Tongue (tissue), 3 donors: ENCODE measurements at places on chromosomes 6 and 20. TPM values are rescaled to one million over a fixed set of nuclear protein-coding genes. Genes with fewer than 3 reads are reported as not detected.

- no peak for DNase-seq
Observed at GRCh38 chr20:50399917-50400704, 110.1 kb upstream of the PTPN1 start.

DNA sequence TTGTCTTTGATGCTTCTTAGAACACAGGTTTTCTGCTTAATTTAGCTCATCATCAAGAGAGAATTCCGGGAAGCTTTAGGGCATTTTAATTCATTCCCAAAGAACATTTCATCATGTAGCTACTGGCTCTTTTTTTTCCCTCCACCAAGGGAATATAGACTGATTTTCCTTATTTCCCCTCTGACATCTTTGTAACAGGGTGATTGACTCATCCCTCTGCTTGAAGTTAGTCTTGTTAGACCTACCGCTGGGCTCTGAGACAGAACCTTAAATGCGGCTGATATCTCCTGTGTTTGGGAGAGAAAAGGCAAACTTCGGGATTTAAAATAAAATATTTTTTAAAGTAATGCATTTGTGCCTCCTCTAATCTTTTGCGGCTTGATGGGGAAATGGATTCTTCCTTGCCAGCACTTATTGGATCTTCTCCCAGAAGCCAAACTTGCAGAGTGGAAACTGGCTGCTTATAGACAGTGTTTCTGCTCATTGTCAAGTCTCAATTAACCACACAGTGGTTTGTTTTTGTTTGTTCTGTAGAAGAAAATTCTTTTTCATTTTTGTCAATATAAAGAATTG, 272.7 kb upstream of the PLCB4 start:
- peak; percentile 69 for DNase-seq

GRCh38 chr6:20432692-20433091, 31.0 kb downstream of the E2F3 start:
- DNase-seq = no peak

- DNase-seq = no peak
Observed at GRCh38 chr6:169832247-169832948, 81.0 kb downstream of the ERMARD start.

- no peak for DNase-seq
Observed at GRCh38 chr6:29696147-29697125, 15.5 kb upstream of the ZFP57 start.

- no peak for DNase-seq
Observed at GRCh38 chr6:14664621-14665315, 547.2 kb downstream of the CD83 start.

ENPP4 gene
- total RNA-seq = 44.0 TPM

LY6G5C gene
- total RNA-seq = not detected
